ENCODE measurements at places on chromosomes 5 and 9.

- DNase-seq: no peak
These were observed 107.1 kb downstream of the OXCT1 start for GRCh38 chr5:41763081-41763480.

- no peak for DNase-seq
These were observed 15.6 kb downstream of the RIC1 start for GRCh38 chr9:5644501-5644900.

- DNase-seq: no peak
These were observed 502.5 kb upstream of the ARRDC3 start for GRCh38 chr5:91885291-91886265.

DNA sequence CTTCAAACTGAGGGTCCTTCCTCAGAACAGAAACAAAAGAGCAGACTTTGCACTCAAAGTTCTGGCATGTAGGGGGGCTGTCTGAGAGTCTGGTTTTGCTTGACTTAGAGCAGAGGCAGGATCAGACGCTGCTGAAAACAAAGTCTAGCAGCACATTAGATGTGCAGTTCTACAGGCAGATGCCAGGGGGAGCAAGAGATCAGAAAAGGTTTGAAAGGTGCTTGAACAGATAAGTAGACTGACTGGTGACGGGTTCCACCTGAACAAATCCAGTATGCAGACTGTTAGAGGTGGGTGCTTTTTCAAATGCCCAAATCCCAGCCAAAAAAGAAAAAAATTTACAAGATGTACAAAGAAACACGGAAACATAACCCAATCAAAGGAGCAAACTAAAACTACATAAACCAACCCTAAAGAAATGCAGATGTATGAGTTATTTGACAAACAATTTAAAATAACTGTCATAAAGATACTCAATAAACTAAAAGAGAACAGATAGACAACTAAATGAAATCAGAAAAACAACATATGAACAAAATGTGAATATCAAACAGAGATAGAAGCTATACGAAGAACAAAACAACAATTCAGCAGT, 194.7 kb upstream of the FREM1 start:
- no peak for DNase-seq

- DNase-seq: no peak
These were observed 351.1 kb downstream of the ZSWIM6 start for GRCh38 chr5:61683148-61683547.

- no peak for DNase-seq
These were observed 27.9 kb downstream of the PCDH1 start for GRCh38 chr5:141850244-141850768.

GRCh38 chr9:126413391-126414068, 86.9 kb downstream of the MVB12B start:
- DNase-seq: no peak

GRCh38 chr5:148186248-148187003, 16.4 kb upstream of the SPINK6 start:
- DNase-seq: no peak

GRCh38 chr9:121708768-121709488, 57.5 kb downstream of the DAB2IP start:
- no peak for DNase-seq

DNA sequence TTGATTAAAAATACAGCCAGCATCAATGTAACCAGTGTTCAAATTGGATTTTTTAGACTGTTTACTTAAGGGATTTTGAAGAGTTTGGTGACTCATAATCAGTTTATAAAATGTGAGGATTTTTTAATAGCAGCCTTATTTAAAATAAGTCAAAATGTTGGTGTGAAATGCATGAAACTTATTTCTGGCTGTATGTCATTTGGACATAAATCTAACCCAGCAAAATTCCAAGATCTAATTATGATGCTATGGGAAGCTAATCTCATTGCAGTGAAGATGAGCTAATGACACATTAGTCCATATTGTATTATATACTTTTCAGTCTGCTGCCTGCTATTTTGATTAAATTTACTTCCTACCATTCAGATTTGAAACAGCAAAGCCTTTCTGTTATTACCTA, 140.3 kb downstream of the AOPEP start:
- no peak for DNase-seq

DNA sequence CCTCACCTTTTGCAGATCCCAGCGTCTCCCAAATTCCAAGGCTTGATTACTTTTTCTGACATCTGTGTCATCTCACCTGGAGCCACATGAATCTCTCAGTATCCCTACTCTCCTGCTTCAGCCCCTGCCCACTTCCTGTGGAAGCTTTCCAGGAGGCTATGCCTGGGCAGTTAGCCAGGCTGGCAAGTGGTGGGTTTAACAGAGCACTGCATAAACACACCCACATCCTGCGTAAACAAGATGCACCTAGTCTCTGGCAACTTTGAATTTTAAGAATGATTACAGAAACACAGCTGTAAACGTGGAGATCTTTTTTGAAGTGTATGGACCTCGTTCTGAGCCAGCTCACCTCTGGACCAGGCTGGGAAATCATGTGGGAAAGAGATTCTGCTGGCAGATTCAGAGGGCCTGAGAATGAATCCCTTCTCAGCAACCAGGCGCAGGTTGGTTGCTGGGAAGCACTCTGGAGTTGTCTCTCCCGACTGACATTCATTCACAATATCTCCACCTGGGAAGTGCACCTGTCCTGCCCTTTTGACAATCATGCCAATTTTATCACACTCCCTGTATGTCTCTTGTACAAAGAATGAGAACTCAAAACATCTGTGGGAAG, 55.7 kb upstream of the FANCC start:
- DNase-seq: no peak

DNA sequence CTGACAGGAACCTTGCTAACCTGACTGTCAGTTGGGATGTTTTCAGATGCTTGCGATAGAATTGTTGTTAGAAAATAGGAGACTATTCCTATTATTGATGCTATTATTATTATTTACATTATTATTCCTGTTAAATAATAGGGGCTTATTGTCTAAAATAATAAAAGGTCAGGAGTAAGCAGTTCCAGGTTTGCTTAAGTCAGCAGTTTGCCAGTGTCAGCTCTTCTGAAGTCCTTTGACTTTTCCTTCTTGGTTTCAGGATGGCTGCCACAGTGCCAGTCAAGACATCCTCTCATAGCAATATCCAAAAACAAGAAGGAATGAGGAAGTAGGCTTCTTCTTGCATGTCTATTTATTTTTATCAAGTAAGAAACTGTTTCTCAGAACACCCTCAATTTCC, 141.7 kb upstream of the MARCHF11 start:
- DNase-seq: no peak

DNA sequence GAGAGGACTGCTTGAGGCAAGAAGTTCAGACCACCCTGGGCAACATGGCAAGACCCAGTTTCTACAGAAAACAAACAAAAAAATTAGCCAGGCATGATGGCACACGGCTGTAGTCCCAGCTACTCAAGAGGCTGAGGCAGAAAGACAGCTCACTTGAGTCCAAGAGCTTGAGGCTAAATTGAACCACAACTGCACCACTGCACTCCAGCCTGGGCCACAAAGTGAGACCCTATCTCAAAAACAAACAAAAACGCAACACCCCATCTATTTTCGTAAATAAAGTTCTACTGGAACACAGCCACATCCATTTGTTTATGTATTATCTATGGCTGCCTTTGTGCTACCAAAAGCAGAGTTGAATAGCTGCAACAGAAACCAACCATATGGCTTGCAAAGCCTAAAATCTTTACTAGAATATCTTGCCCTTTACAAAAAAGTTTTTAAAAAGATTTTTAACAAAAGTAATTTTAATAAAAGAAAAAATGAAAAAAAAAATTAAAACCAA, 67.5 kb downstream of the SETX start:
- no peak for DNase-seq

DNA sequence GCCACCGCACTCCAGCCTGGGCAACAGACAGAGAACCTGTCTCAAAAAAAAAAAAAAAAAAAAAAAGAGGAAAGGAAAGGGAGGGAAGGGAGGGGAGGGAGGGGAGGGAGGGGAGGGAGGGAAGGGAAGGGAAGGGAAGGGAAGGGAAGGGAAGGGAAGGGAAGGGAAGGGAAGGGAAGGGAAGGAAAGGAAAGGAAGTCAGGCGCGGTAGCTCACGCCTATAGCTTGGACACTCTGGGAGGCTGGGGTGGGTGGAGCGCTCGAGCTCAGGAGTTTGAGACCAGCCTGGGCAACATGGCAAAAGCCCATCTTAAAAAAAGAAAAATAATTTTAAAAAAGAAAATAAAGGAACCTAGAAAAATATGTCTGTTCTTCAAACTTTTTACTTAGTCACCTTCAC, 56.0 kb upstream of the CER1 start:
- DNase-seq: no peak

DNA sequence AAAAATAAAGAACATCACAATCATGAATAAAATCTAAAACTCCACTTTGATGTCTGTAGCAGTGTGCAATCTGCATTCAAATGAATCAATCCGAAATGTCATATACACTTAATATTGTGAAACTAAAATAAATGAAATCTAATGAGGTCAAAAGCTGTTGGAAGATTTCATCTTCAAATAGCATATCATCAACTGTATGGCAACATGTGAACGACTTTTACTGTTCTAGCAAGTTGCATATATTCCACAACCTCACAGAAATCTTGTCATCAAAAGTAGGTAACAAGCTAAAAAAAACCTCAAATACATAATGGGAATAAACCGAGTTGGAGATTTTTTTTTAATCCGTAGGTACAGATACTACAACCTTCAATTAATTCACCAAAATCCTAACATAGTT, 1.2 kb downstream of the PTBP3 start:
- no peak for DNase-seq

DNA sequence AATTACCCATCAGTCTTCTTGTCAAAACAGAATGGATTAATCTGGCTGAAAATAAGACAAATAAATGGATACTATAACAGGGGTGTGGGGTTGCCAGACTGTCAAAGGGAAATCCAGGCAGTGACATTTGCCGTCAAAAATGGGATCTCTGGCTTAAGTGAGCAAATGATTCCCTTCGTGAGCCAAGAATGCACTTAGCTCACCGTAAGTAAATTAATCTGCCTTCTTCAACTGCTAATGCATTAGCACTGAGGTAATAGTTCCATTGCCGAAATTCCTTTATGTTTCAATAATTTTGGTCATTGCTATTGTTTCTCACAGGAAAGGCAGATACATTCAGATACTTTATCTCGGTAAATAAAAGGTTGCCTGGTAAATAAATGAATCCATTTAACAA, 377.8 kb downstream of the KIAA0825 start:
- DNase-seq: no peak

DNA sequence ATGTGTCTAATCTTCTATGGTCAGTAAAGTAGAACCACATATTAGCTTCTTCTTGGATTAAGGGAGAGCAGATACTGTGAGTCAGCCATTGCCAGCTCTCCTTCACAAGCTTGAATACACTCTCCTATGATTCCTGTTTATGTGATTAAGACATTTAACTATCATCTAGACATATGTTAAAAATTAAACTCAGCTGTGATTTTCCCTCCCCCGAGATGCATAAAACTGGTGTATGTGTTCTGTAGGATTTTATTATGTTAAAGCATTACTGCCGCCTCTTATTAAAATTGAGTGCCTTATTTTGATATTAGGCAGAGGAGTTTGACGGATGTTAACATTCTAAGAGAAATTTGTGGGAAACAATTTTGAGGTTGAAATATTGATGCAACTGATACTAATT, 114.6 kb downstream of the ACTBL2 start:
- no peak for DNase-seq

DNA sequence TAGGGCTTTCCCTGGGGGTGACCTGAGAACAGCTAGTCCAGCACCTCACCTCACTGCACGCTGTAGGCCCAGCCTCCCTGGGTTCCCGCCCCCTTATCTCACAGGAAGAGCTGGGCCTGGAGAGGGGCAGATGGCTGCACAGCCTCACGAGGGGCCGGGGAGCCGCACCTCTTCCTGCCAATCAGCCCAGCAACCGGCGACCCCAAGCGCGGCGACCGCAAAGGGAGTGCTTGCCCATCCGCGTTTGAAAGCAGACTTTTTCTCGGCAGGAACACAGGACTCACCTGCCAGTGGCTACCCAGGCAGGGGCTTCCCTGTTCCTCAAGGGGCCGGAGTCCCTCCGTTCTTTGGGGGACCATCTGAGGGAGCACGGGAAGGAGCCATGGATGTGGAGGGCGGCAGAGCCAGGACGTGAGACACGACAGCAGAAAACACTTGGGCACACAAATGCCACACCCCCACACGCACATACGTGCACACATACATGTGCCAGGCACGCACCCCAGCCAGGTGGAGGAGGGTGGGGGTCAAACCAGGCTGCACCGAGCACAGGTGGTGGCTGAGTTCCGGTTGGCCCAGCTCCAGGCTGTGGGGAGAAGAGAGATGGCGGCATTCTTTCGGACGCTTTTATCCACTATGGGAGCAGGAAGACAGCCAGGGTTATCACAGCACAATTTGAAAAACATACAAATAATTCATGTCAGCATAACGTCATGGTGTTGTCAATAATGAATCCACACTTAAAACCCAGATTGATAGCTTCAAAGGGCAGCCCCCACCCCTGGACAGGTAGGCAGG, 11.3 kb downstream of the TMEM250 start:
- no peak for DNase-seq

DNA sequence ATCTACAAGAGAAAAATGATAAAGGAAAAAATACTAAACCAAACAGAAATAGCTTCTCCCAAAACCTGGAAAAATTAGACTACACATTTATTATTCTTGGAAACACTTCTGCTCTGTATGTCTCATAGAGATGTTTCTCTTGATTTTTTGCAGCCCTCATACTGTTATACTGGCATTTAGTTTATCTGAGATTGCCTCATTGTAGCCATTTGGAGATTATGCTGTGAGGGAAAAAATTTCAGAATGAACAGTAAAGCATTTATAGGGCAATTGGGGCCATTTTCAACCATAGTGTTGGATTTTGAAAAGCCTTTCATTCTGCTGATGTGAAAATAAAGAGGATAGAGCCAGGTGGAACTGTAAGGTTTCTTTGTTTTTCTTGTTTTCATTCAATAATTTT, 441.8 kb upstream of the RIOK2 start:
- DNase-seq: no peak

DNA sequence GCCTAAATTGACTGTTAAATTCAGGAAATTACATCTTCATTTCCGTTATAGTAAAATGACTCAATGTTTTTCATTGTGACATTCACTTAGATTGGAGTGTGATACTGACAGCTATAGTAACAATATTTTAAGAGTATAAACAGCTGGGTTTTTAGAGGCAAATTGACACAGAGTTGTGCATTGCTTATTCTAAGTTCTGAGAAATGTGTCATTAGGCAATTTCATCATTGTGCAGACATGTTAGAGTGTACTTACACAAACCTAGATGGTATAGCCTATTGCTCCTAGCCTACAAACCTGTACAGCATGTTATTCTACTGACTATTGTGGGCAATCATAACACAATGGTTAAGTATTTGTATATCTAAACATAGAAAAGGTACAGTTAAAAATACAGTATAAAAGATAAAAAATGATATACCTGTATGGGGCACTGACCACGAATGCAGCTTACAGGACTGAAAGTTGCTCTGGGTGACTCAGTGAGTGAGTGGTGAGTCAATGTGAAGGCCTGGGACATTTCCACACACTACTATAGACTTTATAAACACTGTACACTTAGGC, 132.7 kb downstream of the PDE4D start:
- no peak for DNase-seq

GRCh38 chr5:31359839-31360238, 166.4 kb downstream of the CDH6 start:
- no peak for DNase-seq

- no peak for DNase-seq
These were observed 112.3 kb upstream of the WWC1 start for GRCh38 chr5:168179192-168179593.

- DNase-seq: no peak
These were observed 1.2 kb downstream of the ASPN start for GRCh38 chr9:92480986-92481633.

GRCh38 chr5:154411338-154411737, 34.5 kb upstream of the SAP30L start:
- DNase-seq: no peak

GRCh38 chr5:141650851-141651727, at the start of gene FCHSD1:
Gene FCHSD1, minus strand, starts transcription at chr5:141651418. Its CDS starts 50 bp downstream, at chr5:141651368.
- no peak for DNase-seq

Measured in NCI-H1436 treated with DMSO at 0.1 percent for 48 hours (cell line).